Stimulated activated CD4-positive, alpha-beta T cell treated with anti-CD3 and anti-CD28 coated beads, Interleukin-4, amount 100 ng/mL, for 4 hours (primary cell): ENCODE measurements at places on chromosomes 3 and 15.
A peak's percentile ranks its signal among the peaks of the same experiment; 100 is the strongest.

DNA sequence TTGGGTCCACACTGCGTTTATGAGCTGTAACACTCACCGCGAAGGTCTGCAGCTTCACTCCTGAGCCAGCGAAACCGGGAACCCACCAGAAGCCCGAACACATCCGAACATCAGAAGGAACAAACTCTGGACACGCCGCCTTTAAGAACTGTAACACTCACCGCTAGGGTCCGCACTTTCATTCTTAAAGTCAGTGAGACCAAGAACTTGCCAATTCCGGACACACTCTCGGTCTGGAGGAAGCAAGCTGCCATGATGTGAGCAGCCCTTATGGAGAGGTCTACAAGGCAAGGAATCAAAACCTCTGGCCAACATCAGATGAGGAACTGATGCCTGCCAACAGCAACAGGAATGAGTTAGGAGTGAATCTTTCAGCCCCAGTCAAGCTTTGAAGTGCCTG lies 62.9 kb downstream of the SLC28A2 start:
- DNase-seq: no peak

DNA sequence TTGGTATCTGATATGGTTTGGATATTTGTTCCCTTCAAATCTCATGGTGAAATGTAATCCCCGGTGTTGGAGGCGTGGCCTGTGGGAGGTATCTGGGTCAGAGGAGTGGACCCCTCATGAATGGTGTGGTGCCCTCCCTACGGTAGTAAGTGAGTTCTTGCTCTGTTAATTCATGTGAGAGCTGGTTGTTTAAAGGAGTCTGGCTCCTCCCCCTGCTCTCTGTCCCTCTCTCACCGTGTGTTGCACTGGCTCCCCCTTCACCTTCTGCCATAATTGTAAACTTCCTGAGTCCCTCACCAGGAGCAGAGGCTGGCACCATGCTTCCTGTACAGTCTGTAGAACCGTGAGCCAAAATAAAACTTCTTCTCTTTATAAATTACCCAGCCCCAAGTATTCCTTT lies 246.9 kb upstream of the AGTR1 start:
- DNase-seq: no peak

GRCh38 chr15:84967380-84967779 lies 14.3 kb upstream of the PDE8A start:
- no peak for DNase-seq

- DNase-seq: no peak
Measured at GRCh38 chr3:22795917-22796316, 407.2 kb upstream of the UBE2E2 start.

DNA sequence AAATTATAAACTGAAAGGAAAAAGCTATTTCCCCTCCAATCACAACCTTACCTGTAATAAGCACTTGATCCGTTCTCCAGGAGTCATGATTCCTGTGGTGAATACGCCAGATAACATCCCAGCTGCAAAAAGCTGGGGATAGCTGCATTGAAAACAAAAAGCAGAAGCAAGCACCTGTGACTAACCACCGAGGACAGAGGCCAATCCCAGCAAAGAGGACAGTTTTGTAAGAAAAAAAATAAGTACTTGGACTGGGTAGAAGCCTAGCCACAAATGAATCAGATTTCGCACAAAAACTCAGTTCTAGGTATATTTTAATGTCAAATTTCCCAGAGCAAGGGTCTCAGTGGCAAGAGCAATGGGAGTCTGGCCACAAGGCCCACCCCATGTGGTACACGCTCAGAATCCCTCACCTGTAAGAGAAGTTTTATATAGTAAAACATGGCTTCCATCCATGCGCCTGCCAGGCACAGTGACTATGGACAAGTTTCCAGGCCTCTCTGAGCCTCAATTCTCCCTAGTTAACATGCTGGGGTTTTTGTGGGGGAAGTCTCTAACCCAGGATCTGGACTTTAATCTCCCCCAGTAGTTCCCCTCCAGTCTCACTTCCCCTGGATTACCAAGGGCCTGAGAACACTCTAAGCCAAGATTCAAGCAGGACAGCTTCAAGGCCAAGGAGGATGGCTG lies 19.2 kb downstream of the SLC25A20 start:
- DNase-seq: no peak

GRCh38 chr3:64462203-64462602 lies 225.6 kb downstream of the ADAMTS9 start:
- no peak for DNase-seq

GRCh38 chr3:108153451-108153981 lies 62.7 kb upstream of the CD47 start:
- peak; percentile 43 for DNase-seq

- DNase-seq: no peak
Measured at GRCh38 chr15:35247150-35247549, 162.1 kb upstream of the NANOGP8 start.

DNA sequence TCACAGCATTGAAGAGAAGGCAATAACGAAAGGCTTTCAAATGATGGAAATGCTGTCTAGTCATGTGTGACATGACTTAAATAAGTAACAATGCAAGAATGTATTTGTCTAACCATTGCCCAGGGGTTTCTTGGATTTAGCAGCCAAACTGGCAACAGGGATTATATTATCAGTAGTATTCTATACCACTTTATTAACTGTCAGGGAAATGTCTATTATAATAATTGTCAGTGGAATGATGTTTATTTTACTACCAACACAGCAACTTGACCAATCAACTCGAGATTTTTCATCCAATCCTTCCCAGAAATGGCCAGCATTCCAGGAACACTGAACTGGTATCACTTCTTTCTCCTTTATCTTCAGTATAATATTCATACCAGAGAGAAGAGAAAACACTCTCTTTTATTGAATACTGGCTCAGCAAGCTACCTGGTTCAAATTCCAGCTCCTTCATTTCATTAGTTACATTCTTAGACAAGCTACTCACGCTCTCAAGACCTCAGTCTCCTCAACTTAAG lies 66.2 kb downstream of the FOXP1 start:
- no peak for DNase-seq

DNA sequence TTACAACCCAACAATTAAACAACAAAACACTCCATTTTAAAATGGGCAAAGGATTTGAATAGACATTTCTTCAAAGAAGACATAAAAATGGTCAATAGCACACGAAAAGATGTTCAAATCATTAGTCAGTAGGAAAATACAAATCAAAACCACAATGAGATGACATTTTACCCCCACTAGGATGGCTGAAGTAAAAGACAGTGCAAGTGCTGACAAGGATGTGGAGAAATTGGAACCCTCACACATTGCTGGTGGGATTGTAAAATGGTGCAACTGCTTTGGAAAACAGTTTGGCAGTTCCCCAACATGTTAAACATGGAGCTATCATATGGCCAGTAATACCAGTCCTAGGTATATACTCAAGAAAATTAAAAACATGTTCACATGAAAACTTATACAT lies 11.6 kb downstream of the GALNT15 start:
- DNase-seq: no peak

DNA sequence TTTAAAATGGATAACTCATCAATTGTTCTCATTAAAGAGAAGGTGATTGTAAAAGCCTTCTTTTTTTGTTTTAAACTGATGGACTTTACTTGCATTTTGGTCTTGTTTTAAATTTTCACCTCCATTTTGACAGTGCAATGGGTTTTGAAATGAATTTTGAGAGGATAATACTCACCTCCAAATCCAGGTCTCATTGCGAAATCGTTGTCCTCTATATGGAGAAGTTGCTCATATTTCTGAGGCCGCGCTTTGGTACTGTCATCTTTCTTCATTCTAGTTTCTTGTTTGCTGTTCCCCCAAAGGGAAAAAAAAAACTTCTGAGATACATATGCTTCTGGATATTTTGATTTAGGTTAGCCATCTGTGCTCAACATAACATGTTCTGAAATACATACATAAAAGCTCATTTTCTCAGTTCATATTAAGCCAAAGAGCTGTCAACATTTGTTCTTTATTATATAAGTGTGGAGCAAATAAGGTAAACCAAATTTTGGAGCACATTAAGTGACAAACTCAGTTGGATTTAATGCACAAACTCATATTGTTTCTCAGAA lies 9.6 kb downstream of the GABRR3 start:
- DNase-seq: no peak

- no peak for DNase-seq
Measured at GRCh38 chr3:125398952-125399351, 23.8 kb upstream of the ZNF148 start.

- DNase-seq: no peak
Measured at GRCh38 chr15:70531576-70531975, 231.8 kb downstream of the UACA start.

- no peak for DNase-seq
Measured at GRCh38 chr3:44862226-44862637, 520 bp downstream of the TMEM42 start.

DNA sequence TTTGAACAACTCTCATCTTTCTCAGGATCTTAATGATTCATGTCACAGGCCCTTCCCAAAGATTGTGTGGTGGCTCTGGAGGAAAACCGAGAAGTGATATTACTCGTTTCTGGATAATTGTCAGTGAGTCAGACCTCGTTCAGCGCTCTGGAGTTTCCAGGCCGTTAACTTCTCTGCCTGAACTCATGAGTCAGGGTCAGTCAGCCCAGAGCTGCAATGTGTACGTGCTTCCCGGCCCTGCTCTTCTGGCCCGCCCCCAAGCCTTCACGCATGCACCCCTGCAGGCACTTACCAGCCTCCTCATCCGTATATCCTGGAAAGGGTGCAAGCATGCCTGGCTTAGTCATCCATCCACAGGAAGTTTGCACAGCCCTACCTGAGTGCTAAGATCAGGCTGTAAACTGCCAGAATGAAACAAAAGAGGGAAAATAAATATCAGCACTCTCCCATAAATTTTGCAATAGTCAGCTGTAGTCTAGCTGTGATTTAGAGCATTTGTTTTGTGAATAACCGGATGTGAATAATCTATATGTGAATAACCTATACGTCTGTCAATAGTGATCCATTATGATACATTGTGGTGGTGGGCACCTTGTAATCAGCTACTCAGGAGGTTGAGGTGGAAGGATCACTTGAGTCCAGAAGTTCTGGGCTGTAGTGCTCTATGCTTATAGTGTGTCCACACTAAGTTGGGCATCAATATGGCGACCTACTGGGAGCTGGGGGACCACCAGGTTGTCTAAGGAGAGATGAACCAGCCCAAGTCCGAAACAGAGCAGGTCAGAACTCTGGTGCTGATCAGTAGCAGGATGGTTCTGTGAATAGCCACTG lies 35.3 kb upstream of the SEMA4B start:
- DNase-seq: peak; percentile 10

DNA sequence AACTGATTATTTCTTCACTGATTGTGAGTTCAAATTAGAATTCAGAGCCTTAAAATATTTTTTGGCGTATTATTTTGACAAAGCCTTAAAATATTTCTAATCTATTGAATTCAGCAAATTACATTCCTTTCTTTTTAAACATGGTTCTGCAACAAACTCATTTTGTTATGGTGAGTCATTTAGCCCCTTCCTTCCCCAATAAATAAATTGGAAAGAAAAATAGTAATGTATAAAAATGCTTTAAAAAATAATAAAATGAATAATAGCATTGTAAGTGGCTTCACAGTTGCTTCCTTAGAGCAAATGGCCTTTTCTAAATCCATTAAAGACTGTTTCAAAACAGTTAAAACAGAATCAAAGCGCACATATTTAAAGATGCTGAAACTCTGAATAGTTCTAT lies 12.1 kb downstream of the CSNK1G1 start:
- no peak for DNase-seq

GRCh38 chr15:54820098-54820497 lies 376.6 kb downstream of the RSL24D1 start:
- no peak for DNase-seq

GRCh38 chr3:195005759-195006510 lies 265.0 kb downstream of the XXYLT1 start:
- no peak for DNase-seq

GRCh38 chr15:35491173-35491572 lies 54.8 kb downstream of the DPH6 start:
- no peak for DNase-seq

- no peak for DNase-seq
Measured at GRCh38 chr3:110344487-110344886, 727.1 kb upstream of the NECTIN3 start.

GRCh38 chr3:170344971-170345370 lies 12.5 kb upstream of the SKIL start:
- no peak for DNase-seq

DNA sequence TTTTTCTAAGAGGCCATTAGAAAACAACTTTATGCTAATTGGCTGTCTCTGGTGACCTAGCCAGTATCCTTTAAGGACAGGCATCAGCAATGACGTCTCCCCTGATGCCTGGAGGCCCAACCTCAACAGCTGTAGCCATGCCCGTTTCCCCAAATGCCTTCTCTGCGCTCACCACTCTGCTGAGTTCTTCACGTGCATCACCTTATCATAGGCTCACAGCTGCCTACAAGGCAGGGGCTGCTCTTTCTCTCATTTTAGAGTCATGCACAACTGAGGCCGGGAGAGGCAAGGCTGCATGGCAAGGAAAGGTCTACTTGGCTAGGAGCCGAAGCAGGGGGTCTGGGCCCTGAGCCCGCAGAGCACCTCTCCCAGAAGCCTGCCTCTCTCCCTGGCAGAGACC lies 43.9 kb upstream of the SEC13 start:
- DNase-seq: no peak

- no peak for DNase-seq
Measured at GRCh38 chr3:74004386-74004785, 379.6 kb upstream of the PDZRN3 start.

DNA sequence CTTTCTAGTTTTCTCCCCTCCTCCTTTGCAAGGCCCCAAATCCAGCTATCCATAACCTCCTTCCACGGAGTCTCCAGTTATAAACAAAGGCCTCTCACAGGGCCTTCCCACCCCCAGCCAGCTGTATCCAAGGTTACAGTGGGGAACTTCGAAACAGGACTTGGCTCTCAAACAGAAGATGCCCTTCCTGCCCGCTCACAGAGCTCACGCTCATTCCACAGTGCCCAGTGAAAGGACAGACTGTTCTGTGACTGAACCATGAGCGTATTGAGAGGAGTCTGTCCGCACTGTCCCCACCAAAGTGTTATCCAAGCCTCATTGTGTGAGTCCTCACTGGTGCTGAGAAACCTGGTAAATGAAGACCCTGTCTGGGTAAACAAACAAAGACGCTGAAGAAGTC lies 35.4 kb downstream of the ARHGAP31 start:
- DNase-seq: no peak

DNA sequence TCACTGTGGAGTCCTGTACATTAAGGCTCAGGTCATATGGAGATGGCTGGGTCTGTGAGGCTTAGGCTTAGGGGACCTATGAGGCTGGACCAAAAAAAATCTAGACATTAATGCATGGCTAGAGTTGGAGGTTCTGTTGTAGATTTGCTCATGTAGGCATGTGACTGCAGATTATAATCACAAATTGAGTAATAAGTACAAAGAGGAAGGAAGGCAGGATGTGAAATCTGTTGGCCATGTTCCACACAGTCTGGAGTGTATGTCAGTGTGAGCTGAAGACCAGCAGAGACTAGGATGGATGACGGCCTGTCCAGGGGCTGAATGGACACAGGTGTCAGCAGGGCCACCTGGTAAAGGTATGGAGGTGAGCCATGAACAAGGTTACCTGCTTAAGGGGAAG lies at the start of gene ST3GAL6:
Gene ST3GAL6 (plus strand): TSS at position 265 of the 400 bp plus-strand sequence. CDS start 5,101 bp downstream, outside the sequence.
- DNase-seq: no peak

- no peak for DNase-seq
Measured at GRCh38 chr3:17765819-17766472, 23.5 kb upstream of the TBC1D5 start.
